ENCODE measurements at places on chromosomes 5 and 9. TPM values are rescaled to one million over a fixed set of nuclear protein-coding genes. Genes with fewer than 3 reads are reported as not detected.

NNT gene
- 68.7 TPM for total RNA-seq

PDE4D gene
- total RNA-seq = 2.9 TPM

AGTPBP1 gene
- 16.8 TPM for total RNA-seq

JAKMIP2 gene
- total RNA-seq = not detected

SLC2A6 gene
- 1.9 TPM for total RNA-seq

OR1J4 gene
- 0.15 TPM for total RNA-seq

FGF1 gene
- total RNA-seq = 3.8 TPM

FOXD4L6 gene
- total RNA-seq = under 0.01 TPM

CDKN2A gene
- 19.0 TPM for total RNA-seq

TMEM215 gene
- total RNA-seq = not detected

SLC9A3 gene
- 0.60 TPM for total RNA-seq

FRMPD1 gene
- 0.12 TPM for total RNA-seq

PGM5 gene
- 44.2 TPM for total RNA-seq

DDX4 gene
- total RNA-seq = not detected

FAM221B gene
- total RNA-seq = not detected
